NB4 (cell line): ENCODE measurements at places on chromosomes 6 and 20.
A peak's percentile ranks its signal among the peaks of the same experiment; 100 is the strongest.

- peak; percentile 94 for DNase-seq
These were observed 1.1 kb upstream of the CLIC1 start for GRCh38 chr6:31737315-31737990.

DNA sequence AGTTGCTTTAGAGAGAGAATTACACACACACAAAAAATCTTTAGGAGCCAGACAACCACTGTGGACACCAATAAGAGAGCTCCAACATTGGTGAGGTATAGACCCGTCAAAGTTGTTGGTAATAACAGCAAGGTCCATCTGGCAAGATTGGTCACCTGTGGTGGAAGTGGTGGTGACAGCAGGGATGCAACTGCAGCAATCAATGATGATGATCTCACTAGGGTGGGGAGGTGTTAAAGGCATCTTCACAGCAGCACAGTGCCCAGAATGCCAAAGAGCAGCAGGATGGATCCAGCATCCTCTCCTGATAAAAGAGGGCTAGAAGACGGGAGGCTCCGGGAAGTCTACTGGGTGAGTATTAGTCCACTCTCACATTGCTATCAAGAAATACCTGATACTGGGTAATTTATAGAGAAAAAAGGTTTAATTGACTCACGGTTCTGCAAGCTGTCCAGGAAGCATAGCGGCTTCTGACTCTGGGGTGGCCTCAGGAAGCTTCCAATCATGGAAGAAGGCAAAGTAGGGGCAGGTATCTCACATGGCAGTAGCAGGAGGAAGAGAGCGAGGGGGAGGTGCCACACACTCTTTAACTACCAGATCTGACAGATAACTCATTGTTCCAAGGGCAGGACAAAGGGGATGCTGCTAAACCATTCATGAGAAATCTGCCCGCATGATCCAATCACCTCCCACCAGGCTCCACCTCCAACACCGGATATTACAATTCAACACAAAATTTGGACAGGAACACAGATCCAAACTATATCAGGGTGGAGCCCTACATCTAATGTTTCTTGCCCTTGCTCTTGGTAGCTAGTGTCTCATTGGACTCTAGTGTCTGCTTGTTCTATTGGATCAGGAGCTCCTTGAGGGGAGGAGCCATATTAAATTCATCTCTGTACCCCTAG, 48.9 kb downstream of the KLHL31 start:
- DNase-seq = no peak

DNA sequence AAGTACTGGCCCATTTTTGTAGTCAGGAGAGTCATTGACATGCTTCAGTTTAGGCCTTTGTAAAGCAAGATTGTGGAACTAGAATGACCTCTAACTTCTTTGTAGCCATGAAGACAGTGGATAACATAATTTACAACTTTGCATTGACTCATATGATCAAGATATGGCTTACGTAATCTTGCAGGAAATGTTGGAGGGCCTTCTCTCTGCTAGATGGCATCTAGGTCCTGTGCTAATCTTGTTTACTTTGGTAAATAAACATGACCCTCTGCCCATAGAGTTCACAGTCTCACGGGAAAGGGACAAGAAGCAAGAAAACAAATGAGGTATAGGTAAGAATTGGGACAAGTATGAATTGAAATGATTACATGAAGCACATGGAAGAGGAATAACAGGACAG, 355.2 kb upstream of the ARID1B start:
- DNase-seq = no peak

- no peak for DNase-seq
These were observed 5.1 kb upstream of the C20orf144 start for GRCh38 chr20:33656783-33657703.

DNA sequence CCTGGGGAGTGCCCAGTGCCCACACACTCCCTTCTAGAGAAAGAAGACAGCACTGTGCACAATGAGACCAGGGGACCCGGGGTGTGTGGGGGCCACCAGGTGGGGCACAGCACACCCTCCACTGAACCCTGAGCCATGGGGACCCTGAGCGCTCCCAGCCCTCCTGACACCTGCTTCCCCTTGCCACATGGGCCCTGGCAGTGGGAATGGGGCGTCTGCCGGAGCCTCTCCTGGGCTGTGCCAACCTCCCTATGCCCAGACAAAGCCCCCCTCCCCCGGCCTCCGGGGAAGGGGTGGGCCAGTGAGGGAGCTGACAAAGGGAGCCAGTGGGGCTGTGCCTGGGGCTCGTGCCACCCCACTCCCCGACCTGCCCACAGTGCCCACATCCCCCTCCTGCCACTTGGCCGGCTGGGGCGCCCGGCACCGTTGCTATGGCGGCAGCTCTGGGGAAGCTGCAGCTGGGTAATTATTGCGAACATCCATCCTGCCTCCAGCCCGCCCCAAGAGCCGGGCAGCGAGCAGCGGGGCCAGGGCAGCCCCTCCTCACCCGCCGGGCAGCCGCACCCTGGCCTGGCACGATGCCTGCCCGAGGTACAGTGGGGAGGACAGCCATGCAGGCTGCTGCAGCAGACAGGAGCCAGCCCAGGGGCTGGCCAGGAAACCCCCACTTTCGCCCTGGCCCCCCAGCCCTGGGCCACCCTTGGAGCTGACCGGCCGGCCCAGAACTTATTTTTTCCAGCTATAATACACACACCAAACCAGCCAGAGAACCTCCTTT, 41.9 kb upstream of the NOL4L start:
- DNase-seq = peak; percentile 64

GRCh38 chr6:79630883-79631692, at the start of gene SH3BGRL2:
SH3BGRL2 (plus strand) TSS chr6:79631329; CDS start chr6:79631462, 133 bp downstream.
- peak; percentile 22 for DNase-seq

GRCh38 chr20:24535941-24536730, 66.7 kb downstream of the SYNDIG1 start:
- DNase-seq = no peak

- DNase-seq = peak; percentile 73
These were observed 31.4 kb downstream of the COL11A2 start for GRCh38 chr6:33160728-33161344.

GRCh38 chr6:132304891-132305305, 96.4 kb downstream of the MOXD1 start:
- DNase-seq = no peak

DNA sequence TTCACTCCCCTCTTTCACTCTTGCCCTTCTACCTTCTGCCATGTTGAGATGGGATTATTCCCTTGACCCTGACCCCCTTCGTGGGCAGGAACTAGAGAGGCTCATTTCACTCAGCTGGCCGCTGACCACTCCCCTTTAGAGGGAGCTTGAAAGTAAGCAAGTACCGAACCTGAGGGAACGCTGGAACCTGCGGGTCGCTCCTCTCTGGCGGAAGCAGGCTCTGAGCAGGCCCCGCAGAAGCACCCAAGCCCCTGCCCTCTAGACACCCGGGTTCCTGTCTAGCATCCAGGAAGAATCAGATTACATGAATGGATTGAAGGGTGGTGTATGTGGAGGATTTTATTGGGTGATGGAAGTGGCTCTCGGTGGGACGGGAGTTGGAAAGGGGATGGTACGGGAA, 11.9 kb upstream of the MYCT1 start:
- DNase-seq = no peak

DNA sequence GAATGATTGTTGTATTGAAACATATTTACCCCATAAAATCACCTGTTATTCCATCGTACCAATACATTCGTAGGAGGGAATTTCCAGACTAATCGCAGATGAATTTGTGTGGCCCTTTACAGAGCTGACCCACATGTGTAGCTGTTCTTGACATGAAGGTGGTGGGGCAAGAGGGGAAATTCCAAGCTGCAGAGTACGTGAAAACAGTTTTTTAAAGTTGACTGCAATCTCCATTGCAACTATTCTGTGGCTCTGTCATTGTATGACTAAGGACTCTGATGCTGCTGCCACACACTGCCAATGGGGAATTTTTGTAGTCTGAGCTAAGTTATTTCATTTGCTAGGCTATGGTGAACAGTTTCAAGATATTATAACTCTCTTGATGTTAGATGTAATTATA, 46.4 kb upstream of the ADTRP start:
- DNase-seq = no peak

DNA sequence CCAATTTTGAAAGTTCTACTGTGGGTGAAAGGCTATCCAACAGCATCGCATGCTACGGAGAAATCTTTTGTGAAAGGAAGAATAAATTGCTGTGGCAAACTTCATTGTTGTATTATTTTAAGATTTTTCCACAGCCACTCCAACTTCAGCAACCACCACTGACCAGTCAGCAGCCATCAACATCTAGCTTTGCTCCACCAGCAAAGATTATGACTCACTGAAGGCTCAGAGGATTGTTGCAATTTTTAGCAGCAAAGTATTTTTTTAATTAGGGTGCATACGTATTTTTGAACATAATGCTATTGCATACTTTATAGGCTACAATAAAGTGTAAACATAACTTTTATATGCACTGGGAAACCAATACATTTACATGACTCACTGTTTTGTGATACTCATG, 493.5 kb downstream of the TFAP2A start:
- DNase-seq = no peak

DNA sequence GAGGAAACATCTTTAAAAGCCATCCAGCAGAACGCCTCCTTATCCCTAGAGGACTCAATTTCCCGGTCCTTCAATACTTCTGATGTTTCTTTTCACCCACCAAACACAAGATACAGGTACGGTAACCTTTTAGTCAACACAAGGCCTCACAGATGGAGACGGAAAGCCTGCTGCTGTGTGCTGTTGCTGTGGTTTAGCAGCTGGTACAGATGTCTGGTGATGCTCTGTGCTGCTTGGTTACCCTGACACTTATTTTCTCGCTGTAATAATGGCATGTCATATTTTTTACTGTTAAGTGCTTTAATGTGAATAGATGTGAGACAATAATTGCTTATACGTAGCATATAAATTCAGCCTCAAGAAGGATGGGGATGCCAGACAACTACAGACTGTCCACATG, 25.3 kb downstream of the GMDS start:
- no peak for DNase-seq

DNA sequence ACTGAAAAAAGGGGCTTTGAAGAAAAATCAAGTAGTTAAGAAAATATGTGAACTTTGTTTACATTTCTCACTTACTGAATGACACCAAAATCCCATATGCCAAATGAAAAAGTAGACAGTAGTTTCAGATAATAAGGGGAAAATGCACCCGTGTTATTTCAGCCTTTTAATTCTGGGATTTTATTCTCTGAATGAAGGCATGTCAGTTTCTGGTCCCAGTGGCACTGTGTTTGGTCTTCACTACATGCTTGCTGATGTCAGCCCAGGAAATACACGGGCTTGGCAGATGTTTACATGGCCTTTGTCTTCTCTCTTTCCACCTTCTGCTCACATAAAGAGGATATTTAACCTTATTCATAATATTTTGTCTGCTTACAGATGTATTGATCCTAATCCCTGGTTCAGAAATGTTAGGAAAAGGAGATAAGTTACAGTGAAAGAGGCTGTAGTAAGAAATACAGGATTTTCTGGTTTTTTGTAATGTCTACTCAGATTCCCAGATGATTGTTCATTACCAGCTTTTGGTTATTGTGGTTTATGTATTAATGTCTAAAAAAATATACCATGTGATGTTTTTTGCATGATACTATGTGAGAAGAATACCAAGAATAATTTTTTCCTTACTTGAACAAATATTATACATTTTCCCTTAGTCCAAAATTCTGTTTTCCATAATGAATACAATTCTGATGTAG, 27.7 kb downstream of the DSE start:
- DNase-seq = no peak

DNA sequence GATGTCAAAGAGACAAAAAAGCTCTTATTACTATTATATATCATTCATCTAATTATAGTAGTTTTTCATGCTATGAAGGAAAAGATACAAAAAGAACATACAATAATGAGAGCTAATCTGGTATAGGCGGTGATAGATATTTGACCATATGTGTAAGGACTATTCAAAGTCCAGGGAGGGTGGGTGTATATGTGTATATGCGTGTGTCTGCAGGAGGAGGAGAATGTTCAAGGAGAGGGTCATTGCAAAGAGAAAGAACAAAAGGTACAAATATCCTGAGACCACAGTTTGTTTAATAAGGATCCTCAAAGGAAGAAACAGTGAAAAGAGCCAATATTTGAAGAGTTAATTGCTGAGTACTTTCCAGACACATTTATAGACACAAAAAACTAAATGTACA, 1288.6 kb upstream of the CITED2 start:
- no peak for DNase-seq

- no peak for DNase-seq
These were observed 91.7 kb upstream of the EPB41L1 start for GRCh38 chr20:36062799-36063198.
